Central memory CD8-positive, alpha-beta T cell (primary cell): ENCODE measurements at places on chromosomes 2 and 18.

DNA sequence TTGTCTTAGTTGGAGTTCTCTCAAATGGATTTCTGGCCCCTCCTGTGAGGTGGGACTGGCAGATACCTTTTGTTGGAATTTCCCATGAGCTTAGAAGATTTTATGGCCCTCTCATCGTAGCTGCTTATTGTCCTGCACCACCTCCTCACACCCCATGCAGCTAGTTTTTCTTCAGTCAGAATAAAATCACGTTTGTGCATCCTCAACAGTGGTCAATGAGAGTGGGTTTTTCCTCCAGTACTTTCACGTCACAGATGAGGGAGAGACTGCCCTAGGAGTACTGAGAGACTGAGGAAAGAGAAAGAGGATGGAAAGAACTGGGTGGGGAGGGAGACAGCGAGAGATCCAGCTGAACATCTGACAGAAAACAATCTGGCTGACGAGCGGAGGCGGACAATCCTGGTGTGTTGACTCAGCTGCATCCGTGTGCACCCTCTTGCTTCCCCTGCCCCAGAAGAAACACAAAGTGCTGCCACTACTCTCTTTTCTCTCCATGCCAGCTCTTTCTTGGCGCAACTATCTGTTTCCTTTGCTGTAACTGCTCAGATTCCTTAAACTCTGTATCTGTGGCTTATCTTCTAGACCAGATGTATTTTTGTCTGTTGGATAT lies 7.4 kb downstream of the RAPGEF4 start:
- no peak for DNase-seq

DNA sequence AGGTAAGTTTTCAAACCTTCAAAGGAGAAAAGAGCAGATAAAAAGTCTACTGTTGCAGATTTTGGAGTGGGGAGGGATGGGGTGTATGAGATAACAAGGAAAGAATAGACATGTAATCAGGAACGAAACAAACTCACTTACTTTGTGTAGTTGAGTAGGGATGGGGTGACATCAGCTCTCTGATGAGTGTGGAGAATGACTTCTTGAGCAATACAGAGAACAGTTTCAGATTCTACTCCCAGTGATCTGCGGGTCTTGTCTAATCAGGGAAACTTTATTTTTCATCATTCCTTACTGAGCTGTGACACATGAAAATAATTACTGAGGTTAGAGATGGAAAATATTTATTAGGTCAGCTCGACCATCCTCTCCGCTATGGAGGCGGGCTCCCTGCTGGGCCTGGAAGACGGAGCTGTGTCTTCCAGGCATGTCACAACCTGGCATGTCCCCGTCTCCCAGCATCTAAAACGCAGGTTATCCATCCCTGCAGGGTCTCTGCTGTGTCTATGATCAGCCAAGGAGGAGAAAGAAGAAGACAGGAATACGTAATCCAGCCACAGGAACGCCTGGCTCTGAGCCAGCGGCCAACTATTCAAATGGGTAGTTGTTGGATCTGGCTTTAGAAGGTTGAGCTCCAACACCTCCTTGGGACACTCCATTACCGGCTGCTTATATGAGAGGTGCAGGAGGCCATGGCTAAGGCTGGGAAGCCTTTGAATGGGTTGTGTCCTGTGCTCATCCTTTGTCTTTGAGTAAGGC lies 99.0 kb upstream of the SATB2 start:
- DNase-seq: no peak

- DNase-seq: no peak
These were observed 12.6 kb downstream of the LDLRAD4 start for GRCh38 chr18:13231151-13231550.

- no peak for DNase-seq
These were observed 110.7 kb upstream of the HAAO start for GRCh38 chr2:42902939-42903709.

GRCh38 chr18:23512641-23513040 lies 9.3 kb downstream of the RMC1 start:
- no peak for DNase-seq

DNA sequence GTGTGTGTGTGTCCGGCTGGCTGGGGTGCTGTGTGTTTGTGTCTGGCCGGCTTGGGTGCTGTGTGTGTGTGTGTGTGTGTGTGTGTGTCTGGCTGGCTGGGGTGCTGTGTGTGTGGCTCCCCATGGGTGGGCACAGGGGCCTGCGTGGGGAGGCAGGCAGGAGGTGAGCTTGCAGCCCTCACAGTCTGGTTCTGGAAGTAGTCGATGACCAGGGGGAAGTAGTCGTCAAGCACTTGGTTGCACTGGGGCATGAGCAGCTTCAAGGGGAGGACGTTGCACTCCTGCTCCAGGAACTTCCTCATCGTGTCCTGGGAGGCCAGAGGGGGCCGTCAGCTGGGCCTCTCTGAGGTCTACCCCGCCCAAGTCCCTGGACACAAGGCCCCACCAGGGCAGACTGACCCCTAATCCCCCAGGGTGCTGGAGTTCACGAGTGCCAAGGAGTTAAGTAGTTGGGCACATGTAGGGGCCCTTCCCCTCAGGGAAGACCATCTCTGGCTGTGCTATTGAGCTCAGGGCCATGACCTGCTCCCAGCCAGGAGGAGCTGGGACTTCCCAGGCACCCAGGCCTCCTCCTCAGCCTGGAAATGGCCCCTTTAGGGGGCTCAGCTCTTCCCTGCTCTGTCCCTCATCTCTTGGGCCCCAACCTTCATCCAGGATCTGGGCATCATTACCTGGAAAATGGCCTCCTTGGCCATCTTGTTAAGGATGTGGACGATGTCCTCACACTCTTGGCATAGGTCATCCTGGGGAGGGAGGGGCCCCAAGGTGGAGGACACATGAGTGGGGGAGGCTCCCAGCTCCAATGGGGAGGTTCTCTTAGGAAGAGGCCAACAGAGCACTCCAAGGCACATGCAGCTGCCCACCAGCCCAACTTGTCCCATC lies 1.3 kb downstream of the SFTPB start:
- no peak for DNase-seq

DNA sequence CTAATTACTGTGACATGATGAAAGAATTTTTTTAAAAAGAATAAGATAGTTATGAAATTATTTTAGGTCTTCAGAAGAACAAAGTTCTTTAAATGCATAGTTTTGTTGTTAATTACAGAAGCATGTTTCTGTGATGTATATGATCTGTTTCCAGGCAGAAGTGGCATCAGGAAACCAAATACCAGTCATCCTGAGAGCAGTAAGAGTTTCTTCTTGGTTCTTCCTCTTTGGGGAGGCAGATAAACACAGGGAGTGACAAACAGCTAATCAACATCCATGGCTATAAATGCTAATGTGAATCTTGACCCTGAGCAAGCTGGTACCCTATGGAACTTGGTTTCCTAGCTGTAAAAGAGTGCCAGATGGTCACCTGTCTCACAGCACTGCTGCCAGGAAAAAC lies 29.2 kb downstream of the WIPF1 start:
- no peak for DNase-seq

DNA sequence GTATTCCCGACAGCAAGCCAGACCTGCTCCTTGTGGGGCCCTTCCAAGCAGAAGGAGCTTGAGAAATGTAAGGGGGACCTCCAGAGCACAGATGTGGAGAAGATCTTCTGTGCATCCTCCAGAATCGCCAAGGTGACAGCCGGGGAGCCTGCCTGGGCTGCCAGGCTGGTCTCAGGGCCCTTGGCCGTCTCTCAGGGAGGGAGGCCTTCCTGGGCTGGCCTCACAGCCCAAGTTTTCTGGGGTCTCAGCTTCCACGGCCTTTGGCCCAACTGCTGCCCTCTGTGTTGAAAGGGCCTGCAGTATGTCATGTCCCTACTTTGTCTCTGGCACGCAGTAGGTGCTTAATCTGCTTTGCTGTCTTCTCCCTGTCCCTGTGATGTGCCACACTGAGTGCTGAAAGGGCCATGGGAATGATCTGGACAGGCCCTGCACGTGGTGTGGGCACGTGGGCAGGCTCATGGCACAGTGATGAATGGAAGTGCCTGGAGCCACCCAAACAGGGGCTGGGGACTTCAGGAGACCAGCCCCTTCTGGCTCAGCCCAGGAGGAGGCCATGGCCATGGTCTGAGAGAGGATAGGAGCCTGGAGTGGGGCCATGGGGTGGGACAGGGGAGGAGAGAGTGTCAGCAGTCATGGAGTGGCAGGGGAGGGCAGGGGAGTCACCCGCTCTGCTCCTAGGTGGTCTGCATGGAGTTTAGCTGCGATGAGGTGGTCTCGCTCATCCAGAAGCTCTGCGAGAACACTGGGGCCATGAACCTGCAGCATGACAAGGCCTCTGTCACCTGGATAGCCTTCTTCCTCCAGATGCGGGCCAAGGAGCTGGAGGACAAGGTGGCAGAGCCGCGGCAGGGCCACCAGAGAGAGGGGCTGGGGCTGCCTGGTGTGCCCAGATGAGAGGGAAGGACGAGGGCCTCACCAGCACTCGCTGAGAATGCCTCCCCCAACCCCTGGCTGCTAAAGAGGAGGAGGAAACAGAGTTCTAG lies 35.4 kb downstream of the HJURP start:
- DNase-seq: no peak

GRCh38 chr2:226475650-226476049 lies 324.0 kb downstream of the IRS1 start:
- DNase-seq: no peak

GRCh38 chr2:204483608-204484081 lies 61.6 kb upstream of the PARD3B start:
- DNase-seq: no peak

DNA sequence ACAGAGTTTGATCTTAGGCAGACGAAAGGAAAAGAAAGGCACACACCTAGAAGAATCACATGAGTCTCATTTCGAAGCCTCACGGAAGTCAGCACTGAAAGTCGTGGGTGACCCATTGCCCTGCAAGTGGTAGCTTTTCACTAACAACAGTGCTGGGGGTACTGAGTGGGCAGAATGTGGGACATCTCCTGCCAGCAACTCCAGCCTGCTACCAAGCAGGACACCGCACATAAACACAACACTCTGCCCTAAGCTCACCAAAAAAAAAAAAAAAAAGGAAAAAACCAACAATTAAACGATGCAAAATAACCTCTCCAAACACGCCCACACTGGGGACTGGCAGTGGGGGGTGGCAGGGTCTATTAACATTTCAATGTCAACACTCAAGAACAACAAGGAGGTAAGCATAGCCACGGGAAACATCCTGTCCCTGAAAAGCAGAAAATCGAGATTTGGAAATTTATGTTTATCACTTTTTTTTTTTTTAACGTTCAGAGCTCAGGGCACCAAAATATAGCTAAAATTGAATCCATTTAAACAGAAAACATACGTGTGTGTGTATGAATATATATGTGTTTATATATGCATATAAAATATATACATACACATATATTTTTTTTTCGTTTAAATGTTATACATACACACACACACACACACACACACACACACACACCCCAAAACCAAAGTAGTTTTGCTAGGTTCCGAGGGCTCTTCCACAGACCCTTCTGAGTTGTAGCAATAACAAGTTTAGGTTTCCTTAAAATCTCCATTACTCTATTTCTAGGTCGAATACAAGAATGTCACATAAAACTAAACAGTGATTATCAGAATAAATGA lies 2.2 kb downstream of the INO80D start:
- no peak for DNase-seq

DNA sequence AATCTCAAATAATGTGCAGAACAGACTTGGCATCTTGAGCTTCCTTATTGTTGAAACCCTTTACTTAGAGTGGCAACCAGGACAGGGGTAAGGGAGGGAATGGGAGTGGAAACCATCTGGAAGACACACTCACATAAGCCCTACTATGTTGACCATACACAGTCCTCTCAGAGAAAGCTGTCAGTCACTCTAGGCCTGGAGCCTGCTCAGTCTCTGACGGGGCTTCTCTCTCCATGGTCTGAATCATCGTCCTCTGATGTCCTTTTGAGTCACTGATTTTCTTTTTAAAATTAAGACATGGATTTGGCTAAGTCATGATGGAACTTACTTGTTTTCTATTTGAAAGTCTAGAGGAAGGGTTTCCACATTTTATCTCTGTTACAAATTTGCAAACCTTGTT lies 74.0 kb downstream of the MYO1B start:
- no peak for DNase-seq

GRCh38 chr2:40285391-40285790 lies 166.5 kb downstream of the SLC8A1 start:
- DNase-seq: no peak

- no peak for DNase-seq
These were observed 247.0 kb downstream of the DOK6 start for GRCh38 chr18:69647702-69648101.

- no peak for DNase-seq
These were observed 238.7 kb downstream of the TGIF1 start for GRCh38 chr18:3688690-3689089.

- DNase-seq: peak; percentile 95
These were observed at the start of gene DNAJC27 for GRCh38 chr2:24971536-24972314. TSS of gene DNAJC27 (minus strand) at chr2:24971955. CDS start at chr2:24971904, 51 bp downstream.

GRCh38 chr2:235658351-235659174 lies 164.7 kb downstream of the AGAP1 start:
- no peak for DNase-seq

- DNase-seq: no peak
These were observed 29.6 kb upstream of the SLC30A6 start for GRCh38 chr2:32136097-32136496.

DNA sequence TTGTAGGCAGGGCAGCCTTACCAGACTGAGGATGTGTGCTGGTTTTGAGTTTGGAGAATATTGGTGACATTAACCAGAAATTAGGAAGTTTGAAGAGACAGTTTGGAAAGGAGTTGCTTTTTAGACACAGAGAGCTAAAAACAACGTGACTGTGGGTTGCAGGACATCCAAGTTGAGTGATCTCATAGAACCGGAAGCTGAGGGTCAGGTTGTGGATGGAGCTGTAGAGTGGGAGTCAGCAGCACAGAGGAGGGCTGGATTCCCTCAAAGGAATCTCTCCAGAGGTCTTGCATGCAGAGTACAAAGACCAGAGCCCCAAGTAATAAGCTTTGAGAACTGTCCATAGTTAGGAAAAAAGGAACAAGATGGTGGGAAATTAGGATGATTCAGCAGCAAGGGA lies 9.3 kb downstream of the MAPRE3 start:
- DNase-seq: no peak

- no peak for DNase-seq
These were observed 63.1 kb upstream of the LYPD1 start for GRCh38 chr2:132733094-132733493.

GRCh38 chr2:44722026-44722625 lies 219.4 kb upstream of the SIX3 start:
- DNase-seq: no peak

- no peak for DNase-seq
These were observed 36.4 kb downstream of the PAX8 start for GRCh38 chr2:113242327-113242726.

GRCh38 chr2:74188018-74188601 lies 9.4 kb upstream of the MOB1A start:
- no peak for DNase-seq

GRCh38 chr2:229269941-229270340 lies 1.1 kb downstream of the PID1 start:
- no peak for DNase-seq

GRCh38 chr18:54769526-54770464 lies 58.5 kb upstream of the RAB27B start:
- DNase-seq: no peak

GRCh38 chr2:48221846-48222516 lies 308.0 kb upstream of the STON1 start:
- no peak for DNase-seq

- DNase-seq: no peak
These were observed 360.1 kb downstream of the DCC start for GRCh38 chr18:52700116-52700515.
